ENCODE measurements at places on chromosomes 4 and X.

DNA sequence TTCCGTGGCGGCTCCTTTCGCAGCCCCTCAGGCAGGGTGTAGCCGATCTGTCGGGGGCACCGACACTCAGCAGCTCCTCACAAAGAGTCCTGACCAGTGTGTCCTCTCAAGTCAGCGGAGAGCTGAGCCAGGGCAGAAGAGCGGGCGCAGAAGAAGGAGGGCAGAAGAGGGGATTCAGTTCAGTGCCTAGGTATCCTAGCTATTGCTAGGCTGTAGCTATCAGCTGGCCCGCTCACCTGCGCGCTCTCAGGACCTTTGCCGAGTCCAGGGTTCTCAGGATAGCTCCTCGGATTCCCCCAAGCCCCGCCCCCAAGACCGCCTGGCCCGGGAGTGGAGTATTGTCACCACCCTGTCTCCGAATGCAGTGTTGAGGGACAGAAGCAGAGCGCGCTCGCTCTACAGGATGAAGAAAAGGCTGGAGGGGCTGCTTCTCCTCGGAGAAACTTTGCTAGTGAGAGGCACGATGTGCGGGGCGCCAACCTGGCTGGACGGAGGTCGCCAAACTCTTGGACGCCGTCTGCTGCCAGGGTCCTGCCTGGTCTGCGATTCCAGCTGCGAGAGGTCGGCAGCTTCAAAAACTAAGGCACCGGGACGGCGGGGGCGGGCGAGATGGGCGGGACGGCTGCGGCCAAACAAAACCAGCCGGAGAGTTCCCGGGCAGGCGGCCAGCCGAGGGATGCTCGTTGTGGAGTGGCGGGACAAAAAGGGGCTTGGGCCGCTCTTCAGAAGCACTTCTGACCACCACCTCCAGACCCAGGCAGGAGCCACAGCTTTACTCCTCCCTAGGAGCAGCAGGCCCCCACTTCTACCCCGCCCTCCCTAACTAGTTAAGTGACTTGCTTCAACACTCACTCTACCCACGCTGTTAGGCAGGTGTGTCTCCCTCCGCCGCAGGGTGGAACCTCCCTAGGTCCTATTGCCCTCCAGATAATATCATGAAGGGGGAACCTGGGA lies at the start of gene XKRX:
Gene XKRX (minus strand): TSS at position 258 of the 954 bp plus-strand sequence. CDS start 613 bp downstream, outside the sequence.
- peak; percentile 15 for DNase-seq

DNA sequence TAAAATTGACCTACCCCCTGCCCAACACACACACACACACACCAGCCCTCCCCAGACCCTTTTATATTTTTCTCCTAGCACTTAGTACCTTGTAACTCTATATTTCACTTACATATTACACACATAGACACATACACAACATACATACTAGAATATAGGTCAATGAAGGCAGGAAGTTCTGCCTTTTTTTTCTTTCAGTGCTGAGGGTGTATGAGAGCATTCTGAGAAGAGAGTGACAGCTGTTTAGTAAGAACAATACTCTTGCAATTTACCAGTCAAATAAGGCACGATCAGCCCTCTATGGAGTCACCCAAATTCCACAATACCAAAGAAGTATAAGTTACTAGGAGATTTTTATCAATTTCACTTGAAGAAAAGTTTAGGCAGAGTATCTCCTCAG lies 33.5 kb downstream of the ACE2 start:
- no peak for DNase-seq

- DNase-seq = no peak
Observed at GRCh38 chrX:41789374-41789773, 65.4 kb downstream of the GPR82 start.

- DNase-seq = peak; percentile 13
Observed at GRCh38 chrX:71253253-71254091, 468 bp downstream of the ZMYM3 start.

GRCh38 chr4:130335417-130336194 lies 1239.7 kb downstream of the C4orf33 start:
- DNase-seq = no peak

- DNase-seq = no peak
Observed at GRCh38 chr4:126328914-126329313, 1014.2 kb downstream of the FAT4 start.

GRCh38 chrX:31271615-31272471 lies 200.0 kb upstream of the FTHL17 start:
- peak; percentile 16 for DNase-seq

GRCh38 chr4:10554121-10554520 lies 96.9 kb upstream of the ZNF518B start:
- no peak for DNase-seq

DNA sequence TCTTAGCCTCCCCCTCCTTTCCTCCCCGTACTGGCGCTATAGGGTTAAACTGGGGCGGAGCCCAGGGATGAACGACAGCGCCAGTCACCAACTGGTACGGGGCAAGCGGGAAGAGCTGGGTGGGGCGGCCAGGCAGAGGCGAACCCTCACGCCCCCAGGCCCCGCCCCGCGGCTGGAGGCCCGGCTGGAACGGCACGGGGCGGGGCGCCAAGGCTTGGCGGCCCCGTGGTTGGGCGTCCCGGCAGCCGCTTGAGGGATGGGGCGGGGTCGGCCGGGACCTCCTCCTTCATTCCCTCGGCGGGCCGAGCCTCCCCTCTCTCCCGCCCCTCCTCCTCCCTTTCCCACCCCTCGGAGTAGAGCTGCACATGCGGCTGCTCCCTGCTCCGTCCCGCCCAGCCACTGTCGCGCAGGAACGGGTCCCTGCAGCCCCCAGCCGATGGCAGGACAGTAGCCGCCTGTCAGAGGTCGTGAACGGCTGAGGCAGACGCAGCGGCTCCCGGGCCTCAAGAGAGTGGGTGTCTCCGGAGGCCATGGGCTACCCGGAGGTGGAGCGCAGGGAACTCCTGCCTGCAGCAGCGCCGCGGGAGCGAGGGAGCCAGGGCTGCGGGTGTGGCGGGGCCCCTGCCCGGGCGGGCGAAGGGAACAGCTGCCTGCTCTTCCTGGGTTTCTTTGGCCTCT lies at the start of gene EDA:
Gene EDA (plus strand): TSS at position 335 of the 678 bp plus-strand sequence.
- peak; percentile 66 for DNase-seq

GRCh38 chrX:121479406-121479805 lies 432.0 kb downstream of the GLUD2 start:
- DNase-seq = peak; percentile 12

DNA sequence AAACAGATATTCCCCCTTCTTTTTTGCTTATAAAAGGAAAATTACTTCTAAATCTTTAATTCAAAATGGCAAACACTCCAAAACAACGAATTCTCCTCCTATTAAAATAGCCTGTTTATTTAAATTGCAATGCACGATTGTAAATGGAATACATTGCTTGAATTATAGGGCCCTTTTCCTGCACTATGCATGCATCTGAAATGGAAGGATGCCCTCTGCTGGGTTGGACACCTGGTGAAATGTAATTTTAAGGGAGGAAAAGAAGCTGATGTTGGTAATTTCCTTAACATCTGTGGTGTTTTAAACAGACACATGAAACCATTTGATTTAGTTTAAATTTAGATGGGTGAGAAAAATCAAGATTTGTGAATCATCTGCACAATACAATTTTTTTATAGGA lies 72.8 kb downstream of the GRXCR1 start:
- no peak for DNase-seq

- DNase-seq = no peak
Observed at GRCh38 chrX:24347881-24348280, 12.6 kb upstream of the SUPT20HL1 start.

- no peak for DNase-seq
Observed at GRCh38 chr4:129246910-129247461, 151.0 kb downstream of the C4orf33 start.

GRCh38 chr4:102324730-102325129 lies 20.6 kb downstream of the SLC39A8 start:
- peak; percentile 14 for DNase-seq

- DNase-seq = no peak
Observed at GRCh38 chr4:124083711-124084110, 628.8 kb downstream of the ANKRD50 start.

- DNase-seq = no peak
Observed at GRCh38 chr4:9811806-9812205, 30.4 kb downstream of the DRD5 start.

GRCh38 chrX:132758759-132759158 lies 199.7 kb downstream of the HS6ST2 start:
- DNase-seq = no peak

DNA sequence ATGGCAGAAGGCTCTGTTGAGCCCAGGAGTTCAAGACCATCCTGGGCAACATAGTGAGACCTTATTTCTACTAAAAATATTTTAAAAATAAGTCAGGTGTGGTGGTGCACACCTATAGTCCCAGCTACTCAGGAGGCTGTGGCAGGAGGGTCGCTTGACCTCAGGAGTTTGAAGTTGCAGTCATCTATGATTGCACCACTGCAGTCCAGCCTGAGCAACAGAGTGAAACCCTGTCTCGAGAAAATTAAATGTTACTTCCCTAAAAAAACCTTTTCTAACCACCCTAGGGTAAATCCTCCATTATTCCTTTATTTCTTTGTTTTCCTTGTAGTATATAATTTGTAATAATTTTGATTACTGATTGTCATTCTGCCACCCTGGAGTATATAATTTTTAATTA lies 7.9 kb downstream of the FAM200B start:
- peak; percentile 62 for DNase-seq

GRCh38 chrX:11439846-11440245 lies 146.6 kb downstream of the AMELX start:
- no peak for DNase-seq
